ENCODE measurements at places on chromosomes 7 and 10.

DNA sequence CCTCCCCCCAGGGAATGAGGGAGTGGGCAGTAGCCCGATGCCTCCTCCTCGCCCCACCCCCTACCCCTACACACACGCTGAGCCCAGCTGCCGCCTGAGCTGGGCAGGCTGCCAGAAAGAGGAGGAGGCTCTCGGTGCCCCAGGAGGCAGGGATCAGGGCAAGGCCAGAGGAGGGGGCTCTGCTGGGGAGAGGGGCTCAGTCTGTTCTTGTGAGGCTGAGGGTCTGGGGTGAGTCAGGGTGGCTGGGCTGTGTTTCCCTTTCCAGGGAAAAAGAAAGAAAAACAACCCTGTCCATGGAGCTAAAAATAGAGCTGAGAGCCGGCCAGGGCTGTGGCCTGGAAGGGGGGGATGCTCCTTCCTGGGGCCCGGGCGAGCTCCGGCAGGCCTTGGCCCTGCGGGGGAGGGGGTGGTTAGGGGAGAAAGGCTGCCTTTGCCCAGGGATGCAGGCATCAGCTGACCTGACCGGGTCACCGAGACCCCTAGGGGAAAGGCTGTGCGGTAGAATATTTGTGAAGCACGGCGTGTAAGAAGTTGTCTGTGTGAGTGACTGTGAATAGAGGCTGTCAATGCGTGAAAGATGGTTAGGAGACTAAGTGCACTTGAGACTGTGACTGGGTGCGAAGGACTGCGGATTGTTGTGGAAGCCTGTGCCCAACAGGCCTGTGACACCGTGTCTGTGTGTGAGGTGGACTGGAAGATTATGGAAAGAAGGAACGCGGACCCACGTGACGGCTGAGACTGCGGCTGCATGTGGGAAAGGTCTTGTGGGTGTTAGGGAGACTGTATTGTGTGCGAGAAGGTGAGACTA lies 1.2 kb upstream of the LZTS2 start:
- no peak for DNase-seq

DNA sequence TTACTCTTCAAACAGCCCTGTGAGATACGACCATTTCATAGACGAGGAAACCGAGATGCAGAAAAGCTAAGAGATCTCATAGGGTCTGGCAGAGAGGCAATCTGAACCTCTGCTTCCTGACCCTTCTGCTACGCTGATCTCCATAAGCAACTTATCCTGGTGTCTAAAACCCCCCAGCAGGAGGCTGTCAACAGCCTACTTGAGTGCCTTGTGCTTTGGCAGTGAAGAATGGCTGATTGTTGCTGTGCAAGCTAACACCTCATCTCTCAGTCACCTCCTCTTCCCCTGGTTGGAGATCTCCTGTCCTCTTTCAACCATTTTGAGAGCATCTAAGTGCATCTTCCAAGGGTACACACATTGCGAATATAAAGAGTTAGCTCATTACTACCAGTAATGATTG lies 86.2 kb downstream of the AOAH start:
- no peak for DNase-seq

GRCh38 chr7:43458330-43459018 lies 124.4 kb upstream of the STK17A start:
- no peak for DNase-seq

- DNase-seq = no peak
These were observed 191.1 kb downstream of the ZNF438 start for GRCh38 chr10:30840395-30841050.

DNA sequence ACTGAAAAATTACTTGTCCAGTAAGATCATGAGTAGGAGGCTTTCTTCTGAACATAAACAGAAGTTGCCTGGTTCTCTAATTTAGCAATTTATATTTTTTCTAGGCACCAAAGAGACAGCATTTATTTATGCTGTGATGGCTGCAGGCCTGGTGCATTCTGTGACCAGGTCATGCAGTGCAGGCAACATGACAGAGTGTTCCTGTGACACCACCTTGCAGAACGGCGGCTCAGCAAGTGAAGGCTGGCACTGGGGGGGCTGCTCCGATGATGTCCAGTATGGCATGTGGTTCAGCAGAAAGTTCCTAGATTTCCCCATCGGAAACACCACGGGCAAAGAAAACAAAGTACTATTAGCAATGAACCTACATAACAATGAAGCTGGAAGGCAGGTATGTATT lies 2.8 kb downstream of the WNT16 start:
- DNase-seq = no peak

DNA sequence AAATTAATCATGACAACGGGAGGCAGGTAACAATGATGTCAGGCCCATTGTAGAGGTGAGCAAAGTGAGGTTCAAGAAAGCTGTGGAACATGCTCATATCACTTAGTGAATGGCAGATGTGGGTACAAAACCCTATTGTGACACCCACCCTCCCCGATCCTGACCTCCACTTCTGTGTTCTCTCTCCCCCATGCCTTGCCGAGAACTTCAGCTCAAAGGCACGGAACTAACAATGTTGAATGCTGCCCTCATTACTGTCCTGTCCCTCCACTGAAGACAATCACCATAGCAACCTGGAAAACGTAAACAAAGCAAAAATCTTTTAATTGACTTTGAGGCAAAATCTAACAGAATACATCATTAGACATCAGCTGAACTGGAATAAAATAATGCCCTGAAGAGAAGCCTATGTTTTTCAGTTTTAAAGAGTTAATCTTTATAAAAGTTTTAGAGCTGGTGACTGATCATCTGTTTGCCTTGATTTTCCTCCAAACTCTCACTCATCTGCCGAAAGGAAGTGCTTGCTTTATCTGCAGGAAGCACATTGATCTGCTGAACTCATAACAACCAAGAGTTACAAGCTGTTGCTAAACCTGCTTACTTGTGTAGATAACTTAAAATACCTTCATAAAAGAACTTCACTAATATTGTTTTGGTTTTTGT lies 133.6 kb downstream of the CUBN start:
- no peak for DNase-seq

DNA sequence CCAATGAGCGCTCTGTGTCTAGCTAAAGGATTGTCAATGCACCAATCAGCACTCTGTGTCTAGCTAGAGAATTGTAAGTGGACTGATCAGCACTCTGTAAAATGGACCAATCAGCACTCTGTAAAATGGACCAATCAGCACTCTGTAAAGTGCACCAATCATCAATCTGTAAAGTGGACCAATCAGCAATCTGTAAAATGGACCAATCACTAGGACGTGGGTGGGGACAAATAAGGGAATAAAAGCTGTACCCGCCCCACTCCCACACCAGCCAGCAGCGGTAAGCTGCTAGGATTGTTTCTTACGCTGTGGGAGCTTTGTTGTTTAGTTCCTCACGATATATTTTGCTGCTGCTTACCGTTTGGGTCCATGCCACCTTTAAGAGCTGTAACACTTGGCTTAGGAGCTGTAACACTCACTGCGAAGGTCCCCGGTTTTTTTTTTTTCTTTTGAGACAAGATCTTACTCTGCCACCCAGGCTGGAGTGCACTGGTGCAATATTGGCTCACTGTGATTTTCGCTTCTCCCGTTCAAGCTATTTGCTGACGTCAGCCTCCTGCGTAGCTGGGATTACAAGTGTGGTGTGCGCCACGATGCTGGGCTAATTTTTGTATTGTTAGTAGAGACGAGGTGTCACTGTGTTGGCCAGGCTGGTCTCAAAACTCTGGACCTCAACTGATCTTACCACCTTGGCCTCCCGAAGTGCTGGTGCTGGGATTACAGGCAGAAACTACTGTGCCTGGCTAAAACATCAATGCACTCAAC lies 184.8 kb downstream of the PTPN20 start:
- no peak for DNase-seq

DNA sequence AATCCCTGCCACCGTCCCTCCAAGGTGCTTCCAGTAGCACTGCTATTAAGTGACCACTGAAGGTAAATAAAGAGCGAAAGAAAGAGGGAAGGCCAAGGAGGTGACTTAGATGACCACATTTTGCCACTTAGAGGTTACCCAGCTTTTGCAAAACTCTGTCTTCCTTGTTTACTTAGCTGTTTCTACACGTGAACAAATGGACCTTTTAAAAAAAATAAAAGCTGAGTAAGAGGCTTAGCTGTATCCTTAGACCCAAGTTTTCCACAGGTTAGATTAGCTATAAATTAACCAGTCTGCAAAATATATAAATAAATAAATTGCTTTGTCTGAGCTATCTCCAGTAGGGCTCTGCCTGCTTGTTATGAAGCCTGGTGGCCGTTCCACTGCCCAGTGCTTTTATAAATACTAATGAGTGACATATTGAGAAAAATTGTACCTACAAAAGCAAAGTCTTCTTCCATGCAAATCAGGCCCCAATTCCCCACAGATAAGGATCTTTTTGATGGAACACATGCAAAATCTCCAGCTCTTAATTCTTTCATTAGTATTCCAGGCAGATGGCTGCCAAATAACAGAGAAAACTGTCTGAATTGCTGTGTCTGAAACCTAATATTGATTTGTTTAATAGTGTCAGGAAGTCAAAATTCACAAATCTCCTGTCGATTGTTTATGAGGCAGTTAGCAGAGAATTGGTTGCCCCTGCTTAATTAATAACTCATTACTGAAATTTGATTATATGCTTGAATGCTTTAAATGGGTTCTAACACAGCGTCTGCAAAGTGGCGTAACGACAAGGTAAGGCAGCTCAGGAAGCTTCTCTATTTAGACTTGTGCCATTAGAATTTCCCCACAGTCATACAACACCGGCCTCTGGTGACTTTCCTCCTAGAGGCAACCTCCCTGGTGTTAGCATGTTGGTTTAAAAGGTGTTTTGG lies 176.7 kb downstream of the EMX2 start:
- no peak for DNase-seq

DNA sequence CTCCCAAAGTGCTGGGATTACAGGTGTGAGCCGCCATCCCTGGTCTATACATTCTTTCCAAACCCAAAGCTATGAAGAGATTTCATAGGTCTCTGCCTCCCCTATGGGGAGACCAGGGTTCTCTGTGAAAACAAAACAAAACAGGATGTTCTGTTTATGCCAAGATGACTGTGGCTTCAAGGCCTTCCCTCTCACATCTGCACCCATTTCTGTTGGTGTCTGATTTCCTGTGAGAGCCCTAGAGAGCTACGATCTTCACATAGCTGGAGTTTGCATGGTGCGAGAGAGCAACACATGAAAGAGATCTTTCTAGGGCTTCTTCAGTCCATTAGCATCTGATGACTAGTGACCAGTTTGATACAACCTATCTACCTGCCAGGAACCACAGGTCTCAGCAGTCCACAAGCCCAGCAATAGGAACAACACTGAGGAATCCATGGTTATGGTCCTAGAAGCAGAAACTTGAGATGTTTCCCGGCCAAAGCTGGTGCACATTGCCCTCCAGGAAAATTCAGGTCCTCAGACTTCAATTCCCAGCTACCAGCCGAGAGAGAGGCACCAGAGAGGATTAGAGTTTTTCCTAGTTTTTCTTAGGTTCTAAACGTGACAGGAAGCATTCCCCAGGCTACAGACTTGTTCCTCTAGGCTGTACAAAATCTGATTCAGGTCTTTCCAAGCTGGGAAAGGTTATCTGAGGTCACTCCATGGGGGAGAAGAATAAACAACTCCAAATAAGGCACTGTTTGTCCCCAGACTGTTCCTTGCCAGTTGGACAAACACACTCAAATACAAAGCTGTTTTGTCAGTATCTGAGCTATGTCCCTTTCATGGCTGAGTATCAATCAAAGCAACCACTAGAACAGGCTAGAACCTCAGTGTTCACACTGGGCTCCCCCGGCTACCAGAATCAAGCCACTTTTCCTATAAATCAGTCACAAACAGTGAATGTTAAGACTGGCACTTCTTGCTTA lies 259.7 kb downstream of the CALN1 start:
- no peak for DNase-seq

DNA sequence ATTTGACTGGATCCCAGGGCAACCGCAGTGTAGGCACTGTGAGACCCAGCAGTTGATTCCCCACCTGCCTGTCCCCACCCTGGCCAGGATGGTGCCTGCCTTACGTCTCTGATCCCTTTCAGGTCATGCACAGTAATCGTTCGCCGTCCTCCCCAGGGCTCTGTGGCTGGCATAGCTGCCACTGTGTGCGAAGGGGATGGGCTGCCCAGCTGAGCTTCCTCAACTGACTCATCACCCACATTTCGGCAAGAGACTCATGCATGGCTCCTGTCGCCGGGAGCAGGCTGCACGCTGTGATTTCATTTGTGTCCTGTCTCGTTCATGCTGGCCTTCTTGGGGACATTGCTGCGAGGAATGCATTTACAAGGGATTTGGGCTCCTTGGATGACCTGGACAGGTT lies 252.4 kb downstream of the KLF6 start:
- no peak for DNase-seq

GRCh38 chr7:157896774-157897555 lies 560.2 kb downstream of the DNAJB6 start:
- no peak for DNase-seq

- no peak for DNase-seq
These were observed 22.5 kb upstream of the REEP3 start for GRCh38 chr10:63498665-63499064.

DNA sequence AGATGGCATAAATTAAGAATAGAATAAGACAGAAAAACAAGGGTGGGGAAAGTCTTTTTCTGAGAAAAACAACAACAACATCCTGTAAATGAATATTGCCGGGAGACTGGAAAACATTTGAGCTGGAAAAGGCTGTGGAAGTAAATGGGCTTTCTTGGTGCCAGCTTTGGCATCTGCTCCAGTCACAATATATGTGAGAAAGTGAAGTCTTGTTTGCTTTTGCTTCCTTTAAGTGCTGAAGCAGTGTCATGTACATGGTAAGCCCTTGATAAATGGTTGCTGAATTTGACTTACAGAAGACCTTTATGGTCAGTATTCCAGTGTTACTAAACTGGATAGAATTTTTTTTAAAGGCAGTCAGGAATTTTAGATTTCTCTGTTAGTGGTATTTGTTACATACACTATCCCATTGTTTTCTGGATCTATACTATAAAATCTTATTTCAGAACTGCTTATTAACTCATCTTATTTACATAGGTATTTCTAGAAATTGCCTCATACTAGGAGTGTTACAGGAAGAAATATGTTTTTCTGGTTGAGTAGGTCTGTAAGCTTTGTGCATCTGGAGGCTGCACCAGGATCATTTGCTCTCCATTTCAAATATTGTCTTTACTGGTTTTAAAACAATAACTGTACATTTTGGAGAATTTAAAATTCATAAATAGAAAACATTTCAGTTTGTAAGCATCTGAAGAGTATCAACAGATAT lies 201.7 kb upstream of the FOXP2 start:
- no peak for DNase-seq

DNA sequence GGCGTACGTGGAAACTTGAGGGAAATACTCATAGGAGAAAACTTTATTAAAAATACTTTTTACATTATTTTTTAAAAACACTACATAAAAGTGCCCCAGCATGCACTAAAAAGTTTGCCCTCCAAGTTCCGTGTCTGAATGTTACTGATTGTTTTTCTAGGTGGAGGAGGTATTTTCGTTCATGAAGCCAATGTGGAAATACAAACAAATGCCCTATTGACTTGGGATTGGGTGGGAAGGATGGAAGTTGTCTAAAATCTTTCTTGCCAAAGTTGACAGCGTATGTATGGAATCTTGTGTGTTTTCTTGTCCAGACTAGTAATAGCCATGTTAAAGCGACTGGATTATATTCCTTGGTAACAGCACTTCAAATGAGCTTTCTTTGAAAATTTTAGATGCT lies 1.2 kb downstream of the PROSER2 start:
- no peak for DNase-seq

GRCh38 chr7:104241538-104242209 lies 33.9 kb upstream of the ORC5 start:
- DNase-seq = no peak

All from HFF-Myc (cell line).